ENCODE measurements at places on chromosomes 2 and 18.
A peak's percentile ranks its signal among the peaks of the same experiment; 100 is the strongest.

- DNase-seq = no peak
Measured at GRCh38 chr2:207093234-207093633, 72.5 kb downstream of the KLF7 start.

GRCh38 chr18:46155641-46156051 lies 51.5 kb downstream of the HAUS1 start:
- DNase-seq = no peak

DNA sequence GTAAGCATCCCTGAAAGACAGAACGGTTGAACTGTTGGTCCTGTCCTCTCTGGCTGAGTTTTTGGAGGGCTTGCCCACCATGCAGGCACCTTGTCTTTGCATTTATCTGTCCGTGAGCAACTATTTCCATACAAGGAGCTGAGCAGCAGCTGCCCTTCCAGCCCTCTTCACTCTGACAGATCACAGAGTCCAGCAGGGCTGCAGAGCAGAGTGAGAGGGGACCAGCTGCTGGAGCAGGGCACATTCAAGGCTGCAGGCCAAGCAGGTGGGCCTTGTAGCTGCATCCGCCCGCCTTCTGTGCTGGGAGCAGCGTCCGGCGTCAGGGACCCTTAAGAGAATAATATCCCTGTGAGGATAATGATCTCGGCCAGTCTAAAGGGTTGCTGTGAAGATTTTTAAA lies 9.5 kb downstream of the SMYD1 start:
- DNase-seq = no peak

GRCh38 chr18:31996007-31996406 lies 22.6 kb upstream of the RNF125 start:
- DNase-seq = no peak

DNA sequence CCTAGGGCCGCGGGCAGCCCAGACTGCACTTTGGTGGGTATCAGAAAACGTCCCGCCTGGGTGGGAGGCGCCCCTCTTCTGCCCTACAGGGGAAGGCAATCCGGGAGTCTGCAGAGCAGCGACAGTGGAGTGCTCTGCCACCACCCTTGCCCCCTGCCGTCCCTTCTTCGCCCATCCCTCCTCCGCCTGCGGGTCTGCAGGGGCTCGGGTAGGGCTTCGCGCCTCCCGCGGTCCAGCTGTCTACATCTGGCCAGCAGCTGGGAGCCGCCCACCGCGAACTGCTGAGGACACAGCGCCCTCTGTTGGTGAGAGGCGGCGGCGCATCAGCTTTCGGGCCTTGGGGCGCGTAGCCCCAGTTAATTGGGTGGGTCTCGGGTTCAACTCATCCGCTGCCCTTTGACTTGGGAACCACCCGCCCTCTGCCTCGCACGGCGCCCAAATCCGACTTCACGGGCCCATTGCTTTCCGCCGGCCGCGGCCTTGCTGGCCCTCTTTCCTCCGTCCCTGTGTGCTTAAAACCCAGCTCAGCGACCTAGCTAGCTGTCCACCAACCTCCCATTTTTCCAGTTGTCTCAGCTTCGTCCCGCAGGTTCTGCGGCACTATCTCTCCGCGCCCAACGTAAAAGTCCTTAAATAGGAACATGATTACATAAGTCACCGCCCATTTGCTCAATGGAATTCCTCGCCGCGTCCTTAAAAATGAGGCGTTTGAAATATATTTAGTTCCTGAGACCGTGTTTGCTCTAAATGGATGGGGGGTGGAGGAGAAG lies 17.6 kb downstream of the WNT10A start:
- DNase-seq = peak; percentile 75

DNA sequence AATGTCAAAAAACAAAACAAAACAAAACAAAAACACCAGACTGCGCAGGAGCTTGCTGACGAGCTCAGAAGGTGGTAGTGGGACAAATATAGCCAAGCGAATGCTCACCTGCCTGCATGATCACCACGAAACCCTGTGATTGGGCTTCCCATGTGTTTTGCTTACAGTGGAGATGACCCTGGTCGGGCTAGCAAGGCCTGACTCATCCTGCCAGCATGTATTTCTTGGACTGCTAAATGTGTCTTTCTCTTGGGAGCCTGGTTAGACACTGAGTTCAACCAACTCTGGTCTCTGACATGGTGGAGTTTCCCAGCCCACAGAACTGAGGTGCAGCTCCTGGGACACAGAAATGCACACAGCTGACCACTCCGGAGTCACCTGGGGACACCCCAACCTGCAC lies 30.7 kb upstream of the DUSP2 start:
- DNase-seq = no peak

- no peak for DNase-seq
Measured at GRCh38 chr18:50177294-50177992, 17.5 kb downstream of the MYO5B start.

DNA sequence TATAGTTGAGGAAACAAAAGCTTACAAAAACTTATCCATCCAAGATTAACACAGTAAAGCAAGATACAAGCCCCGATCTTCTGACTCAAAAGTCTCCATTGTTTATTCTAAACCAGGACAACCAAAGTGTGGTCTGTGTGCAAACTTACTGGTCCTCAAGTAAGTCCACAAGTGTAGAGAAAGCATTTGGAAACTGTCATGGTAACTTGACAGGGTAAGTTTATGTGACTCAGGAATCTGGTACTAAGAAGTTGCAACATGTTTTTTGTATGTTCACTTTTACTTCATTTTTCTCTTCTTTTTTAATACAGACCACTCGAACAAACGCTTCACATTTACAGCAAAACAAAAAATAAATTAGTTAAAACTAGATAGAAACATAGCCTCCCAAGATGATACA lies 9.4 kb downstream of the MBD2 start:
- no peak for DNase-seq

DNA sequence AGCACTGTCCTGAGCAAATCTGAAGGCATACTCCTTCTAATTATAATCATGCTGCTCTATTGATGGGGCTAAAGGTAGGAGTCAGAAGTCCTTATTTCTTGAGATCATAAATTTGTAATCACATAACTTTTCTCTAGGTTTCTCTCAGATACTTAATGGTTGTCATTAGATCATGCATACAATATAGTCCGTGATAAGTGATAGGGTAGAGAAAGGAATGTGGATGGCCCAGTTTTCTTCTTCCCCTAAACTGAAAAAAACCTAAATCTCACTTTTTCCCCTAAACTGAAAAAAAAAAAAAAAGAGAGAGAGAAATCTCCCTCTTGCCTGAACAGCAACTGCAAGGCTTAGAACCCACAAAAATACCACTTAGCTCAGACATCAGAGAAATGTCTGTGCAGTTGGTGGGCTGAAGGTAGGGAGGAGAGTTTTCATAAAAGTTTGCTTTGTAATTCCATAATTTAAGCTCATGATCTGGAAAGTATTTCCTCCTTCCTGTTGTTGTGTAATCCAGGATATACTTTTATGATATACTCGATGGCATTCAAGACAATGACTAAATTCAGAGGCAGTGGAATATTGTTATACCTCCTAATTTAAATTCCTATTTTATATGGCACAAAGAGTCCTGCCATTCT lies 79.3 kb upstream of the ITPRID2 start:
- DNase-seq = no peak

DNA sequence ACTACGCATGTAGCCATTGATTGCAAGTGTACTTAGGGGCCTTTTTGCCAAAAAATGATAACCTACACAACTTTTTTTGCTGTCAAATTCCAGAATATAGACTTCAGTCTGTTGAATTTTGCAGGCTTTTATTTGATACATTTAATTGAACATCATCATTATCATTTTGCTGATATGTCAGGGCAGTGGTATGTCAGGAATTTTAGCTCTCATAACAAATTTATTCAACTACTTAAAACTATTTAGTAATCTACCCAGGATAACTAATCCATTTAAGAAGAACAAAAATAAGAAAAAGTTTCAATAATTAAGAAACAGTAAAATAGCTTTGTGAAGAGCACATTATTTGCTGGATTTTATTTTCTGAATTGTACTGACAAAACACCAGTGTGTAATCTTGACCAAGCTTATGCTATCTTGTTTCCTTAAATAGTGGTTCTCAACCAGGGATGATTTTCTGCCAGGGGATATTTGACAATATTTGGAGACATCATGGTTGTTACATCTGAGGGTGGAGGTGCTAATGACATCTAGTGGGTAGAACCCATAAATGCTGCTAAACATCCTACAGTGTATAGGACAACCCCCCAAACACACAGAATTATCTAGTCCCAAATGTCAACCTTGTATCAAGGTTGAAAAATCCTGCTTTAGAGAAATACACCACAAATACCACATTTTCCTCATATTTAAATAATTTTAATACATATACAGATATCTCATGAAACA lies 12.1 kb upstream of the TTN start:
- DNase-seq = no peak

DNA sequence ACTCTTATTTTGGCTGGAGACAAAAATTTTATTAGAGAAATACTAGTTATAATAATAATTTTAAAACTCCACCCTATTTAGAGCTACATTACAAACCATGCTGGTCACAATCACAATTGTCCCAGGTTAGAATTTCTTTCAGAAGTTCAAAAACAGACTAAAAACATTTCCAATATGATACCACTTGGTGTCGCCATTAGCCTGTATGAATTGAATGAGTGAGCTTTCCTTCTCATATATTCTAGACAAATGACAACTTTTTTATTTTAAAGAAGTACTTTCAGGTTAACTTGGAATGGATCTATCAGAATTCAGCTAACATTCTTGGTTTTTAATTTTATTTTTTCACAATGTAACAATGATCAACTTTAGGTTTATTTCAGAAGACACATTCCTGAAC lies 48.0 kb downstream of the SERPINB8 start:
- no peak for DNase-seq

Data from natural killer cell treated with Interleukin-12 subunit alpha and Interleukin-12 subunit beta and Interleukin-15 and Interleukin-18, amount 100 ng/mL, for 72 hours (primary cell).